Osteocyte (in vitro differentiated cells): ENCODE measurements at places on chromosomes 7 and 10. TPM values are rescaled to one million over a fixed set of nuclear protein-coding genes. Genes with fewer than 3 reads are reported as not detected.

EN2 gene
- total RNA-seq, result 3.3 and 3.4 TPM in 2 replicates

AZGP1 gene
- not detected in 2 replicates for total RNA-seq

AKR1E2 gene
- total RNA-seq, result 1.7 and 2.5 TPM in 2 replicates

SLC39A12 gene
- not detected in 2 replicates for total RNA-seq

SEC23IP gene
- 64.6 and 78.9 TPM in 2 replicates for total RNA-seq

LRRN3 gene
- total RNA-seq, result 0.55 and 0.56 TPM in 2 replicates

NKX1-2 gene
- total RNA-seq, result not detected in 2 replicates

CALHM1 gene
- not detected in 2 replicates for total RNA-seq

PIP gene
- total RNA-seq, result not detected in 2 replicates

ITGB8 gene
- 1.5 and 2.4 TPM in 2 replicates for total RNA-seq

HOXA2 gene
- not detected in 2 replicates for total RNA-seq

DNA sequence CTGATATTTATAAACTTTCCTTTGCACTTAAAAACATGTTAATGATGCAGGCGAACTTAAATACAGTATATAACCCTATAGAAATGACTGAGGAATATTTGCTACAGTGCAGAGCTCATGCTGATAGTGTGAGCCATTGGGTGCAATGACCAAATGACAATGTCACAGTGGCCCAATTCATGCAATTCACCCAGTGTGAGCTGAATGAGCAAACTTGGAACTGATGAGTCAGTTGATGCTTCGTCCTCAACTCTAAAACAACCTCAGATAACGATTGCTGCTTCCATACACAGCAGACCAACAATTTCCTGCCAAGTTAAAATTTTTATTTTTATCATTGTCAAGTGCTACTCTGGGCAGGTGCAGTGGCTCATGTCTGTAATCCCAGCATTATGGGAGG lies 12.1 kb upstream of the ZC3HAV1L start:
- DNase-seq, result no peak
- peaks cover 55% of the 10 kb centered on the region for H3K36me3 ChIP-seq
- no peaks in the 10 kb centered on the region for H3K27me3 ChIP-seq
- H3K4me1 ChIP-seq, result peaks cover 18% of the 10 kb centered on the region
- H3K27ac ChIP-seq, result no peak overlapping the region

DNA sequence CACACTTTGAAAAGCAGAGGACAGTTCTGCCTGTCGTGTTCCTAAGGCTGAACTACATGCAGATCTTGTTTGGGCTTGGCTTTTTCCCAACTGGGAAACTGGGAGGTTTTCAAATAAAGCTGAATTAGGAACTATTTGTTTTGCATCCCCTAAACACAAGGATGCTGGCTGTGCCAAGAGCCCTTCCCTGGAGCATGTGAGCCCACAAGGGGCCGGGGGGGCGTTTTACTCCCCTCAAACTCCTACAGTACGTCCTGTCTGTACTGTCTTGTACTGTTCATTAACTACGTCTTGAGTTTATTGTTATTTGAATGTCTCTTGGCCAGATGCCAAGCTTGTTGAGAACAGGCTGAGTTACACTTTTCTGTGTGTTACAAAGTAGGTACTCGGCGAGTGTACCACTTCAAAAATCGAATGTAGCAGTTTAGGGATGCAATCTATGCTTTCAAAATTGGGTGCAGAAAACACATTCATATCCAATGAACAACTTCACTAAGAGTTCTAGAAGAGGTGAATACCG lies 94.9 kb downstream of the GFRA1 start:
- no peak for DNase-seq
- H3K4me3 ChIP-seq, result no peak overlapping the region
- H3K27ac ChIP-seq, result no peak overlapping the region
- H3K27me3 ChIP-seq, result no peaks in the 10 kb centered on the region

GRCh38 chr10:83075815-83076355 lies 1063.4 kb upstream of the GHITM start:
- no peaks in the 10 kb centered on the region for H3K36me3 ChIP-seq
- H3K4me3 ChIP-seq, result no peak overlapping the region
- H3K27me3 ChIP-seq, result no peaks in the 10 kb centered on the region
- H3K27ac ChIP-seq, result no peak overlapping the region

GRCh38 chr7:7321681-7322080 lies 139.3 kb downstream of the C1GALT1 start:
- H3K27ac ChIP-seq, result peak overlapping the region; percentile 69
- H3K4me1 ChIP-seq, result peaks cover 22% of the 10 kb centered on the region
- H3K27me3 ChIP-seq, result peaks cover 15% of the 10 kb centered on the region
- DNase-seq, result no peak

- H3K4me3 ChIP-seq, result no peak overlapping the region
- H3K36me3 ChIP-seq, result no peaks in the 10 kb centered on the region
- DNase-seq, result no peak
- peaks cover 7% of the 10 kb centered on the region for H3K4me1 ChIP-seq
- H3K27ac ChIP-seq, result no peak overlapping the region
- H3K27me3 ChIP-seq, result peaks cover 2% of the 10 kb centered on the region
Observed at GRCh38 chr7:13279854-13280435, 592.5 kb downstream of the ARL4A start.

GRCh38 chr10:15715619-15716227 lies 4.0 kb downstream of the ITGA8 start:
- H3K27ac ChIP-seq, result no peak overlapping the region
- no peak for DNase-seq
- H3K27me3 ChIP-seq, result no peaks in the 10 kb centered on the region

DNA sequence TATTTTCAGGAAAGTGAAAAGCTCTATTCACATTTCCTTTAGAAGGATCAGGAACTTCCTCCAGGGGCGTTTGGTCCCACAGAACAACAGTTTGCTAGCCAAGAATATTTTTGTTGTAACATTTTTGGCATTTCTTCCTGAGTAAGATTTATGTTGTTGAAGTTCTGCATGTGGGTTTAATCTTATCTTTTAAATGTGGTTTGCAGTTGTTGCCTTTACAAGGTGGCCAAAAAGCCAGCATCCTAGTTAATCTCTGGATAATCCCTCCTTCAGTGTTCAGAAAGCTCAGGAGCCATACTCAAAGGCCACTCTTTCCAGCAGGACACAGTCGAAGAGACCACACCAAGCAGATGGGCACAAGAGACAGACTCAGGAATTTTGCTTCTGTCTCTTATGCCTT lies 30.0 kb downstream of the SLC26A4 start:
- H3K36me3 ChIP-seq, result peaks cover 2% of the 10 kb centered on the region
- H3K4me1 ChIP-seq, result peaks cover 28% of the 10 kb centered on the region
- no peak for DNase-seq
- H3K4me3 ChIP-seq, result no peak overlapping the region

DNA sequence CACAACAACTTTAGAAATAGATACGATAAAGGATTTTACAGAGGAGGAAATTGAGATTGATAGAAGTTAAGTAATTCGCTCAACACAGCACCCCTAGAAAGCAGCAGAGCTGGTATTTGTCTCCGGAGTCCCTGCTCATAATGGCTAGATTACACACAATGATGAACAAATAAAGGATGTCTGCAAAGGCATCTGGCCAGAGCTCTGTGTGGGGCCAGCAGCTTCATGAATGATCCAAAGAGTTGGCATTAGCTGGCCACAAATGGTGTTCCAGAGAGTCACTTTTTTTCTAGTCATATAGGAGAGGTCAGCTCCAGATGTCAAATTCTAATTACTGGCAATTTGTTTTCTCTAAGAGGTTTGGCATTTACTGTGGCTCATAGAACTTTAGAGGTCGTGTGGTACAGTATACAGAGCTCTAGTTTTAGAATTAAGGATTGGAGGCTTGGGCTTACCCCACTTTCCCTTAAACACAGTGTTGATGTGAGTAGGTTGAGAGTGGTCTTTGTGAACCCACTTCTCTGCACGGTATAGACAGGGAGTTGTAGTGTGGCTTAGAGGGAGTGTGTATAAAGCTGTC lies 186.2 kb downstream of the BICC1 start:
- H3K4me3 ChIP-seq, result no peak overlapping the region
- H3K36me3 ChIP-seq, result peaks cover 3% of the 10 kb centered on the region
- peaks cover 64% of the 10 kb centered on the region for H3K4me1 ChIP-seq
- H3K27ac ChIP-seq, result no peak overlapping the region

- no peak overlapping the region for H3K27ac ChIP-seq
- H3K36me3 ChIP-seq, result no peaks in the 10 kb centered on the region
- no peak for DNase-seq
- peaks cover 7% of the 10 kb centered on the region for H3K4me1 ChIP-seq
Observed at GRCh38 chr7:96740130-96740529, 30.5 kb upstream of the SEM1 start.

DNA sequence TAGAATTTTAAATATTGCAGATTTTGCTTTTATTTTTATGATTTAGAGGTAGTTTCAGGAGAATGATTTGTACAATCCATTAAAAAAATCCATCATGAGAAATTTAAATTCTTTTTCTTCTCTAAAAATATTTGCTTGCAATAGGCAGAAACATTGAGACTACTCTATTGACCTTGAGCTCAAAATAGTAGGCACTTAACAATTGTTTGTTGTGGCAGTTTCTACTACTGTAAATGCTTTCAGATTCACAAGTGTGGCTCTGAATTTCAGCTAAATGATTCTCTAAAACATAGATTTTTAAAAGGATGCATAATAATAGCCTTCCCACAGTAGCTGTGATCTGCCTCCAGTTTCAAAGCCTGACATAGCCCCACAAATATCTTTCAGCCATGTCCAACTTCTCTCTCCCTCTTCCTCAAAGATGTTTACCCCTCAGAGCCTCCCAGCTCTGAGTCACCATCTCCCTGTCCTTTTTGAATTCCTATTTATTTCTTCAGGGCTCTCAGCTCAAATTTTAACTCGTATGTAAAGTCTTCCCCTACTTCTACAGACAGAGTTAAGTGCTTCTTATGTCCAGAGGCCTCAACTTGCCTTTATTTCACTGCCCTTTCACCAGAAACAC lies 160.5 kb downstream of the AOAH start:
- no peak overlapping the region for H3K4me3 ChIP-seq
- peak overlapping the region; percentile 52 for H3K27ac ChIP-seq
- no peaks in the 10 kb centered on the region for H3K36me3 ChIP-seq
- DNase-seq, result no peak
- H3K27me3 ChIP-seq, result peaks cover 21% of the 10 kb centered on the region

GRCh38 chr7:48419401-48419800 lies 248.1 kb downstream of the ABCA13 start:
- H3K27me3 ChIP-seq, result peaks cover 3% of the 10 kb centered on the region
- no peak for DNase-seq
- no peak overlapping the region for H3K27ac ChIP-seq
- no peaks in the 10 kb centered on the region for H3K36me3 ChIP-seq
- H3K4me3 ChIP-seq, result no peak overlapping the region
- no peaks in the 10 kb centered on the region for H3K4me1 ChIP-seq

GRCh38 chr10:76984559-76985443 lies 652.8 kb downstream of the KCNMA1 start:
- H3K27ac ChIP-seq, result no peak overlapping the region
- no peaks in the 10 kb centered on the region for H3K27me3 ChIP-seq
- peak; percentile 89 for DNase-seq
- peaks cover 12% of the 10 kb centered on the region for H3K36me3 ChIP-seq

- peak overlapping the region; percentile 20 for H3K27ac ChIP-seq
- no peaks in the 10 kb centered on the region for H3K27me3 ChIP-seq
- peaks cover 20% of the 10 kb centered on the region for H3K36me3 ChIP-seq
- H3K4me3 ChIP-seq, result no peak overlapping the region
Observed at GRCh38 chr10:14024329-14025202, 306.2 kb downstream of the FRMD4A start.
